ENCODE measurements at places on chromosomes 1 and 21.

DNA sequence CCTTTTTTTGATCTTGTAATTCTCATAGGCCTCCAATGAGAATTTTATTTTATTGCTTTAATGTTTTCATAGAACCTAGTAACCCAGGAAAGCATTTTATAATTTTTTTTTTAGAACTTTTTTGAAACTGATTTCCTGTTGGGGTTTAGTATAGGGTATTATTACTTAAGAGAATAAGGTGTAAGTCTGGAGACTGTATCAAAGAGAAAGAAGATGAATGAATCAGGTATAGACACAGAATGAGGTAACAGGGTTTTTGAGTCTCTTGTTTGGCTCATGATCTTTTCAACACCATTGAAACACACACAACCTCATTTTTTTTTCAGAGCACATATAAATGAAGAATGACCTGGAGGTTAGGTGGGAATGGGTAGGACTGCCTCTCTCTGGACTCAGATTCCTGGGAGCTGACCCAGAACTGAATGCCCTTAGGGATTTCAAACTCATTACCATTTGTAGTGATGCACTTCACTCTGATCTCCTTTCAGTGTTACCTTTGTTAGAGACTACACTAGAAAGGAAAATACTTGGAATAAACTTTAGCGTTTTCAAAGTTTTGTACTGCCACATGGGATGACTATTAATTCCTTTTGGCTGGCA, 51.0 kb downstream of the EPB41 start:
- DNase-seq: no peak

- no peak for DNase-seq
Observed at GRCh38 chr1:183871142-183871541, 66.2 kb downstream of the RGL1 start.

GRCh38 chr1:80385650-80386049, 1379.1 kb upstream of the ADGRL4 start:
- DNase-seq: no peak

DNA sequence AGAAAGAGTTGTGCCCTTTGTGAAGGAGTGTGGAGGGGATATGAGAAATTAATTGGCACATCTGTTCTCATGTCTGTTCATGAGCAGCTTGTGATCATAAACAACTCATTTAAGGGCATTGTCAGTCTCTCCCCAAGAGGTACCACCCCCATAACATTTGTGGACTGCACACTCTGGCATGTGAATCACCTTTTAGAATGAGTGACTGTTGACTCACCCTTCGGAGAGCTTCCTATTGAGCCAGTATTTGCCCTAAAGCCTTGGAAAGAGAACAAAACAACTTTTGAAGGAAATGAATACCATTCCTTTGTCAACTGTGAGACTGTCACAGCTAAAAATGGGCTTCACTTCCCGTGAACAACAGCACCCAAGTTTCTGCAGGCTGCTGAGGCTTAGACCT, 27.5 kb upstream of the MYSM1 start:
- no peak for DNase-seq

DNA sequence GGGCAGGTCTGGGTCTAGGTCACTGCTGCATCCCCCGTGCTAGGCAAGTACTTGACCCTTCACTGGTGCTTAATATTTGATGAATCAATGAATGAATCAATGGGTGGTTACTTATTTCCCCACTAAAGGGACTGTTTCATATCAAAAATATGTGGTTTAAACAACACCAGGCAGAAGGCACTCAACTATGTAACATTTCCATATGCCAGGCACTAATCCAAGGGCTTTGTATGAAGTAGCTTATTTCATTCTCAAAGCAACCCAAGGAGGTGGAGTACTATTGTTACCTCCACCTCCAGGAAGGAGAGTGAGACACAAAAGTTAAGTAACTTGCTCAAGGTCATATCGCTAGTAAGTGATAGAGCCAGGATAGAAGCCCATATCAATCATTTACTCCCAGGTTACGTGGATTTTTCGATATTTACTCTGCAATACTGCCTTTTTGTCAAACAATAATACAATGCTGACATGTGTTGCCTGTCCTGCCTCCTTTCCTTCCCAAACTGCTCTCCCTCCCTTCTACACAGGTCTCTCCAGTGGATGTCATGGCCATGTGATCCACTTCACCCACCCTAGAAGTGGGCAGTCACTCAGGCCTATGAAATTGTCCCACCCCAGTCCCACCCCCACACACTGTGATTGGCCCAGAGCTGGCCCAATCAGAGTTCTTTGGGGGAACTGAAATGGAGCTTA, 142.8 kb downstream of the ETS2 start:
- DNase-seq: no peak

- no peak for DNase-seq
Observed at GRCh38 chr1:108858230-108858950, 1.5 kb upstream of the AKNAD1 start.

DNA sequence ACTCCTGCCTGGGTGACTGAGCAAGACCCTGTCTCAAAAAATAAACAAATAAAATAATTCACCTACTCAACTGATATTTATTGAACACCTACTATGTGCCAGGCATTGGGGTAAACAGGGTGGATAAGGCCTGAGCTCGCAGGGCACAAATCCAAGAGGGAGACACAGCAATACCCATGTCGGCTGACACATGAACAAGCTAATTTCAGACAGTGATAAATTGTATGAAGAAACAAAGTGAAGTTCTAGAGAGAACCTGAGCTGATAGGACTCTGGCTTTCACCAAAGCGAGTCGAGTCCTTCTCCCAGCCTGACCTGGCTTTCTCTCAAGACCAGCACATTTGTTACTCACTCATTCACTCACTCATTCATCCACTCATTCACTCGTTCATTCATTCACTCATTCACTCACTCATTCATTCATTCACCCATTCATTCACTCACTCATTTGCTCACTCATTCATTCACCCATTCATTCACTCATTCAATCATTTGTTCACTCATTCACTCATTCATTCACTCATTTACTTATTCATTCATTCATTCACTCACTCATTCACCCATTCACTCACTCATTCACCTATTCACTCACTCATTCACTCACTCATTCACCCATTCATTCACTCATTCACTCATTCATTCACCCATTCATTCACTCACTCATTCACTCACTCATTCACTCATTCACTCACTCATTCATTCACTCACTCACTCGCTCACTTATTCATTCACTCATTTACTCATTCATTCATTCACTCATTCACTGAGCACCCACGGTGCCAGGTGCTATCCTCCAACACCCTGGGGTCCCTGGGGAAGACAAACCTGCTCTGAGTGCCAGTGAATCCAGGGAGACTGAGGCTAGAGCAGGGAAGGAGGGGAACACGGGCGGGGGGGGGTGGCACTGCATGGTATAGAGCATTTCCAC, 37.4 kb upstream of the CASZ1 start:
- no peak for DNase-seq

DNA sequence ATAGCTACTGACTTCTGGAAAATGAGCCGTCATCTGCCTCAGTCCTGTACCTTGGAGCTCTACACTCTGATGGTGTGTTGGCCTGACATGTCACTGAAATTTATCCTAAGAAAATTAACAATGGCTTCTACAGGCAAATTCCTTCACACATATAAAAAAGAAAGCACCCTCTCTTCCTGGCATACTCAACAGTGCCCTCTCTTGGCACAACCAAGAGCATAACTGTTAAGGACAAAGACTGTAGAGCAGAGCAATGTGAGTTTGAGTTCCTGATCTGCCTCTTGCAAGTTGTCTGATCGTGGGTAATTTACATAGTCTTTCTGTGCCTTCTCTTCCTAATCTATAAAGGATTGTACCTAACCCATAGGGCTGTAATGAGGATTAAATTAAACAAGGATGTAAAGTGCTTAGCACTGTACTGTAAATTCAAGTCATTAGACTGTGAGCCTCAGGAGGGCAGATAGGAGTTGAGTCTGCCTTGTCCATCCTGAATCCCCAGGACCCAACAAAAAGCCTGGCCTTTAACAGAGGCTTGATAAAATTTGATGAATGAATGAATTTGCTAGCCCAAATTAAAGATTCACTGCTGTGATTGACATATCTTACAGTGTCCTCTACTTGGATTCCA, 83.5 kb downstream of the SYF2 start:
- no peak for DNase-seq

- DNase-seq: no peak
Observed at GRCh38 chr1:192485692-192486436, 89.7 kb upstream of the RGS1 start.

GRCh38 chr1:155801149-155801548, 55.9 kb downstream of the GON4L start:
- DNase-seq: no peak

GRCh38 chr21:14858311-14858710, 206.5 kb downstream of the NRIP1 start:
- no peak for DNase-seq

DNA sequence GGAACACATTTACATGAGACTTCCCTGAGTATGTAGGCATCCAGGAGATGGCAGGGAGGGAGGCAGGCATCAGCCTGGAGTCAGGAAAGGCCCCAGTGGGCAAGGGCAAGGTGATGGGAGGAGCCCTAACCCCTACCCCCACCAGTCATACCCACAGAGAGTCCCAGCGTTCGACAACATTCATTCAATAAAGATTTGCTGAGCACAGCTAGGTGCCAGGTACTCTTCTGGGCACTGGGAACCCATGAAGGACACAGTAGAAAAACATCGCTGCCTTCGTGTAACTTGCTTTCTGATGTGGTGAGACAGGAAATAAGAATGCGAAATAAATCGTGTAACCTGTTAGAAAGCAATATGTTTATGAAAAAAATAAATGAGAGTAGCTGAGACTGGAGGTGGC, 77.3 kb upstream of the GADD45A start:
- no peak for DNase-seq

Measured in right renal pelvis (tissue), 4 donors.